CD4-positive, alpha-beta T cell treated with Interleukin-21 for 1 hour (primary cell): ENCODE measurements at places on chromosomes 3 and 15.
A peak's percentile ranks its signal among the peaks of the same experiment; 100 is the strongest.

GRCh38 chr15:57235873-57236272 is 140.4 kb upstream of the CGNL1 start:
- no peak for DNase-seq

DNA sequence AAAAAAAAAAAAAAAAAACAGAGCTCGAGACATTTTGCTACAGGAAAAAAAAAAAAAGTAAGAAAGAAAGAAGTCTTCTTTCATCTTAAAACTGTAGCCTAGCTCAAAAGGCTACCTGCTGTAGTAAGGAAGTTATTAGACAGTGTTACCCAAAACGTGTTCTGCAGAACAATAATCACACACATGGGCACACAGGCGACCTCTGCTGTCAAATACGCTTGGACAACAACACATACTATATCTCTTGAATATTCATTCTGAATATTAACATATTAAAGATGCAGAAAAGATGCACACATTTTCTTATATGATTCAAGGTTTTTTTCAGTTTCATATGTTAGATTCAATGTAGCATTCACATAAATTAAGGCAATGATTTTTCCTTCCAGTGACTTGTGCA is 215.8 kb downstream of the ROBO1 start:
- no peak for DNase-seq

- DNase-seq = no peak
These were observed 268.6 kb upstream of the UBE2E1 start for GRCh38 chr3:23537101-23537551.

- DNase-seq = no peak
These were observed 119.7 kb downstream of the WNT5A start for GRCh38 chr3:55367384-55367783.

DNA sequence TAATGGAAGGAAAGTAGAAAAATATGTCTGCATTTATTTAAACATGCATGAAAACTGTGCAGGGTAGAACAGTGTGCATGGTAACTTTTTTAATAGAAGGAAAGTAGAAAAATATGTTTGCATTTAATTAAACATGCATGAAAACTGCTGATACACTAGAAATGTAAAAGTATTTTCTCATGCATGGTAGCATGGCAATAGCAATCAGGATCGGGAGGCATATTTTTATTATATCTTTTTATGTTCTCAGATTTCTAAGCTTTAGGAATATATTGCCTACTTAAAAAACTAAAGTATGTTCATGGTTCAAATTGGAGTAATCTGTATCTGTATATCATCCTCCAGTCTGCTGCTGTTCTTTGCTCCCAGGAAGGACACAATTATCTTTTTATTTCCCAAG is 1468.9 kb upstream of the GBE1 start:
- no peak for DNase-seq

DNA sequence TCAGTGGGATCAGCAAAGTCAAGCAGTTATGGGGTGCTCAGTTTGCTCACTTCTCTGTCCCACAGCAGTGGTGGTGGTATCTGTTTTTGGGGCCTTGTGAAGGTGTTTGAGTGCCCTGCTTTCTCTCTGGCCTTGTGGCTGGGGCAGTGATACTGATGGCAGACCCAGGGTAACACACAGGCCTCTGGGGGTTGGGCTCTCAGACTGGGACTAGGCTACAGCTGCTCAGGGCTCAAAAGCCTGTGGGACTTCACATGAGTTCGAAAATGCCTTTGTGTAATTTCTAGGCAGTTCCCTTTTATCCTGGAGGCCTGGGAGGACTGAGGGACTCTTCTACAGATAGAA is 75.3 kb downstream of the STXBP5L start:
- DNase-seq = no peak

GRCh38 chr3:74009961-74010844 is 385.5 kb upstream of the PDZRN3 start:
- DNase-seq = no peak

DNA sequence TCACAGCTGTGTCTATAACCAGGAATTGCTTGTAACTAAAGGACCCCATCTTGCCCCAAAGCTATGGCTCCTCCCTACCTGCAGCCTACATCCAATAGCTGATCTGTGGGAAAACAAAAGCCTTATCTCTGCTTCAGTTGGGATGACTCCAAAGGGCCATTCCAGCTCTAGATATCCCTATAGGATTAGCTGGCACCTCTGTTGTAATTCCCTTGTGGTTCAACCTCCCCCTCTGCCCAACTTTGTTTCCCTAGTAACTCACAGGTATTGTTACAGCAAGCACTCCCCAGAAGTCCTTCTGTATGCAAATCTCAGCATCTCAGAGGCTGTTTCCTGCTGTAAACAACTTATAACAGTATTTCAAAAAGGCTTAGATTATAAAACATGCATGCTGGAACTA is 478.6 kb downstream of the AGBL1 start:
- no peak for DNase-seq

DNA sequence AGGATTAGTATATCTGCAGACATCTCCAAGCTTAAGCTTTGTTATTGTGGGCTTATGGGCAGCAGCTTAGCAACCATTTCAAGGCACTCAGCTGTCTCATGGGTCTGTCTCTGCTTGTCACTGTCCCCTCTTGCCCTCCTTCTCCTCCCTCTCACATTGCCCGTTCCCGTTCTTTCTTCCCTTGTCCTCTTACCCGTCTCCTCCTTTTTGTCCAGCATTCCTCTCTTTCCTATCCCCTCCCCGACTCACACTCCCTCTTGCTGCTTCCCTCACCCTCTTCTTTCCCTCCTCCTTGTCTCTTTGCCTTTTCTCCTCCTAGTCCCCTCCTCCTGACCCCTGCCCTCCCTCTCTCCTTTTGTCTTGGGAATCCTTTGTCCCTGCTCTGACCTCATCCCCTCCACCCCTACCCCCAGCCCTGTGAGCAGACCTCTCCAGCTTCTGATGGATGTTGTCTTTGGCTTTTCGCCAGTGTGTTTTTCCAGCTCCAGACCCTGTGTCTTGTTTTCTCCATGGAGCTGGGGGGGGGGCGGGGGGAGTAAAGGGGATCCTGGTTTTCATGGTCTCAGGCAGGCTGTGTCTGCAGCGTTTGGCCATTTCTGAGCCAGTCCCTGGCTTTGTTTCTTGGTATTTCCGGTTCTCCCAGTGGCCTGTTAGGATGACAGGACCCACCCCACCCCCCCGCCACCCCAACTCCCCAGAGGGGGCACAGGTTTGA is 47.9 kb upstream of the TRAK1 start:
- no peak for DNase-seq

DNA sequence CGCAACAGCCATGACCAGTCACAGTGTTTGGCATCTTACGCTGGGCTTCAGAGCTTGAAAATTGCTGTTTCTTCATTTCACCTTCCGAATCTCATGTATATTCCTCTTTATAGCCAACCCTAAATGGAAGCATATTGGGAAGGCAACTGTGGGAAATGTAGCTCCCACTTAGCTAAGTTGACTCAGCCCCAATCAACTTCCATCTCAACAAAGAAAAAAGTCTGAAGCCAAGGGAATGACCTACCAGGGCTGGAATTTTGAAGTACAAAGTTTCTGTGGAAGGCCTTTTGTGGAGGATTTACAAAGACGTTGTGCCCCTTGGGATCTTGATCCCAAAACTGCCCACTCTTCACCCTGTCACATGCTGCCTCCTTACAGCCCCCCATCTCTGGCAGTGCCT is 85.2 kb upstream of the OXTR start:
- no peak for DNase-seq

- no peak for DNase-seq
These were observed 76.6 kb upstream of the LINGO1 start for GRCh38 chr15:77709135-77709886.

- DNase-seq = no peak
These were observed 338.7 kb downstream of the CLSTN2 start for GRCh38 chr3:140273542-140274195.

DNA sequence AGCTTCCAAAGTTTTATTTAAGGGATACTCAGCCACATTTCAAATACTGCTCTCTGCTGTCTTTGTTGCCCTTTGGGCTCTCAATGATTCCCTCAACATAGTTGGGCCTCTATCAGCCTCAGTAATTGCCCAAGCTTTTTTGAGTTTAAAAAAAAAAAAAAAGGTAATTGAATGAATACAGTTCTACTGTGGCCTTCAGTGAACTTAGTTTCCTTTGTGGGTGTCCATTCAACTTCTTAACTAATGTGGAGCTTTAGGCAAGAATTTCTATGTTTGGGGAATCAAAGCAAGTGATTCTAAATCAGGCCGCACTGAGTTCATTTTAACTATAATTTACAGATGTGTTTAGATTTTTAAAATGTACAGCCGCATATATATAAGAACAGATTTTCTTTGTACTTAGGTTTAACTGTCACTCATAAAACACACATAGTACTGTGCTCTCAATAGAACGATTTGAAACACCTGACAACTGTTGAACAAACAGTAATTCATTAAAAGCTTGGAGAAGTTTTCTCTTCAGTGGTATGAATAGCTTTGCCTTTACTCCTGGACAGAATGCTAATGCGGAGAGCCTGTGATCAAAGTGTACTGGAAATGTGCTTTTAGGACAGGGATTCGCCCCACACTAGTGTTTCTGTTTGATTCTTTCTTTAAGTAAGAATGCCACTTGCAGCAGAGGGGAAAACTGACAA is 844.9 kb upstream of the SEMA6D start:
- DNase-seq = no peak

DNA sequence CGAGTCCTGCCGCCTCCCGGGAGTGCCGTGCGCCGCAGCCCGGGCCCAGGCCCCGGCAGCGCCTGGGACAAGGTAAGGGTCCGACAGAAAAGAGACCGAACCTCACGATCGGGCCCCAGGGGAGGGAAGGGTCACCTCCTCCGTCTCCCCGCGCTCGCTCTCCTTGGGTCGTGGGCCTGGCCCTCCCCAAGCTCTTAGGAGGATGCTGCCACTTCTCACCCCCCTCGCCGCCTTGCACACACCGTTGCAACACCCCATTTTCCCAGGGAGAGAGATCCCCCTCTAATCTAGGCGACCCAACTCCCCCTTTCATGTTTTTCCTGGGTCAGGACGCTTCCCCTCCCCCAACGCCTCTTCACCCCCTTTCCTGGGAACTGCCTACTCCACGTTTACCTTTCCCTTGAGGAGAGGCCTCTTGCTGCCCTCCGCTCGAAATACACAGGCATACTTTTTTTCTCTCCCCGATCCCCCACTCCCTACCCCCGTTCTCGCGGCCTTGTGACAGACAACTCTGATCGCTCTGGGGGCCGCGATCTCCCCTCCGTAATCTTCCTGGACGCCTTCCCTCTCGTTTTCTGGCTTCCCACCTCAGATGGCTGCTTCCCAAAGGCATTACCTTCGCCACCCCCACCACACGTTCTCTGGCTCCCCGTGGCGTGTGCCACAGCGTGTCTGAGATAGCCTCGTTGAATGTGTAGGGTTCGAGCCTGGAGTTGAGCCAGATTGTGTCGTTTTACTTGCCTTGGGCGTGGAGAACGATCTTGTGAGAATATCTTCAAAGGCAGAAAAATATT is 688 bp downstream of the SETD5 start:
- DNase-seq = peak; percentile 37

- DNase-seq = no peak
These were observed 7.2 kb downstream of the TMOD2 start for GRCh38 chr15:51758645-51759044.

DNA sequence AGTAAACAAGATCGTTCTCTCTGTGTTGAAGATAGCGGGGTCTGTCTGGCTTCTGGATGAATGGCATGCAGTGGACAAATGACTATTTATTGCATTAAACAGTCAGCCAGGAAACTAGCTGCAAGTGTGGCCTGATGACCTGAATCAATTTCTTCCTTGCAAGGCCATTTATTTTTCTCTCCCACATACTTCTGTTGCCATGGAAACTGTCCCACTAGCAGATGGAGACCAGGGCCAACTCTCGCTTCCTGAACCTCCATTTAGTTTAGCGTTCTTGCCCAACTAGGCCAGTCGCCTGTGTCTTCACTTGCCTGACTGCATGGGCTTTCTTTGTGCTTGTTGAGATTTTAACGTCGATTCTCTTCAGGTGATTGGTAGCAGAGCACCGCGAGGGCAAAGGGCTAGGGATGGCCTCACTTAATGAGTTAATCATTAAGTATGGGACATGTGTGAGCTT is 27.6 kb downstream of the LMCD1 start:
- no peak for DNase-seq

DNA sequence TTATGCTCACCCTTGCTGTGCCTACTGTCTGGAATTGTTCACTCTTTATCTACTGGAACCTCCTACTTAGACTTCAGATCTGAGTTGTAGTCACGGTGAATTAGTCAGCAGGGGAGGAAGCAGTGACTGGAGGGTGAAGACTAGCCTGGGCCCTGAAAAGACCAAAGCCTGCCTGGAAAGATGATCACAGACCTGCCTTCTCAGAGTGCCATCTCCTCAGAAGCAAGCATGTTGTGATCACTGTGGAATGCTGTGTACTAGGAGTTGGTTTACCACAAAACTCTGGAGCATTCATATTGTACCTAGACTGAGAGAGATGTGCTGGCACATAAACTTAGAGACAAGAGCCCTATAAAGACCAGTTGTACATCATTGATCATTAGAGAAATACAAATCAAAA is 100.7 kb upstream of the SCN10A start:
- DNase-seq = no peak

- DNase-seq = no peak
These were observed 11.5 kb upstream of the PARP14 start for GRCh38 chr3:122668930-122669730.

DNA sequence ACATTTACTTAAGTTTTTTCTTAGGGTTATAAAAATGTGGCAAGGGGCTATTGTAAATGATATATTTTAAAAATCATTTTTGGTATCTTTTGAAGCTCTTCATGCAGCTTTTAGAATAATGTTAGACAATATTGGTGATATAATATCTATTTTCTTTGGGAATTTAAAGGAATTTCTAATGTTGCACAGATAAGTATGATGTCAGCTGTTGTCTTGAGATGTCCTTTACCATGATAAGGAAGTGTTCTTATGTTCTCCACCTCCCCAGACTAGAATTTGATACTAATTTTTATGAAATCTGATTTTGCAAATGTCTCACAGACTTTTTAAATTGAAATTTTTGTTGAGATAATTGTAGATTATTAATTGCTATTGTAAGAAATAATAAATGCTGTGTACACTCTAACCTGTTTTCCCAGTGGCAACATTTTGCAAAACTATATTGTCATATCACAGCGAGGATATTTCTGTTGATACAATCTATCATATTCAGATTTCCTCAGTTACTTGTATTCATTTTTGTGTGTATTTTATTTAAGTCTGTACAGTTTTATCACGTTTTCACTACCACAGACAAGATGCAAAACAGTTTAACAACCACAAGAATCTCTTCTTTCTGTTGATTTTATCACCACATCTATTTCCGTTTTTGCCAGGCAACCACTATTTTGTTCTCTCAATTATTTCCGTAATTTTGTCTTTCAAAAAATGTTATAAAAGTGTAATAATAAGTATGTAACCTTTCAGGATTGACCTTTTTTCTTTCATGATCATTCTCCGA is 55.4 kb downstream of the SPRED1 start:
- DNase-seq = peak; percentile 2

GRCh38 chr15:48176112-48176511 is 2.0 kb downstream of the MYEF2 start:
- DNase-seq = no peak

- DNase-seq = no peak
These were observed 233.4 kb downstream of the MEX3B start for GRCh38 chr15:81812456-81812855.

DNA sequence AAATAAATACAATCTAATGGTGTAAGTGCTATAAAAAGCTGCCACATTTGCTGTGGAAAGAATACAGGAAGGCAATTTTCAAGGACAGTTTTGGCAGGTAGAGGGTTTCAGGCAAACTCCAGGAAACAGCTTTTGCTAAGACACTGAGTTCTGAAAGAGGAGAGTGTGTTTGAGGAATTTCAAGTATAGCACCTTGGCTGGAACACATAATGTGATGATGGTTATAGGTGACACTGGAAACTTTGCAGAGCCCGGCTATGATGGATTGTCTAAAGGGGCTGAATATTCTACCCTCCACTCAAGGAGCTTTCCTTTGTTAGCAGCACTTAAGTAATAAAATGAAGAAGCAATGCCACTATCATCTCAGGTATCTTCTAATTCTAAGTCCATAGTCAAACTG is 209.4 kb upstream of the TGFBR2 start:
- no peak for DNase-seq
